Fibroblast of skin of back (primary cell): ENCODE measurements at places on chromosomes 5 and 9.
A peak's percentile ranks its signal among the peaks of the same experiment; 100 is the strongest.

- DNase-seq = peak; percentile 69
These were observed 3.1 kb downstream of the ANXA2R start for GRCh38 chr5:43036856-43037635.

- peak; percentile 7 for DNase-seq
These were observed at the start of gene ANKRD34B for GRCh38 chr5:80569961-80570786. ANKRD34B (minus strand) TSS chr5:80570280; CDS start chr5:80560019, 10,261 bp downstream.

- no peak for DNase-seq
These were observed 3.0 kb upstream of the FAM78A start for GRCh38 chr9:131279196-131279862.

- peak; percentile 51 for DNase-seq
These were observed 727 bp downstream of the SMAD5 start for GRCh38 chr5:136133222-136133921.

DNA sequence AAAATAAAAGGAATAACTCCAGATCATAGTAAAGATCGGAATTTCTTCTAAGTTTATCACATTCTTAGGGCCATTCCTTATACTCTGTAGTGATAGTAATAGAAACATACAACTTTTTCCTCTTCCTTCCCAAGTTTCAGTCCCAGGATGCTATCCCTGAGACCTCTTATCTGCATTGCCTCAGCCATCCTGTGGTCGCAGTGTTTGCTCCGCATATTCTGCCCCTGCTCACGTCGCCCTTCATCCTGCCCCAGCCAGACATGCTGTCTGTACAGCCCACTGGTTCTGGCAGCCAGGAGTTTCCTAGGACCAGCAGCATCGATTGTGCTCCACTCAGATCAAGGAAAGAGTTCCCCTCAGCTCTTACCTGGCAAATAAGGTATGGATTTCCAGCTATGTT lies 132.7 kb upstream of the ERCC6L2 start:
- DNase-seq = no peak

- DNase-seq = no peak
These were observed 5.5 kb downstream of the KCNIP1 start for GRCh38 chr5:170509348-170509660.

GRCh38 chr5:17075236-17075635 lies 139.1 kb upstream of the MYO10 start:
- no peak for DNase-seq

GRCh38 chr9:6409811-6410210 lies 3.2 kb upstream of the UHRF2 start:
- DNase-seq = no peak

DNA sequence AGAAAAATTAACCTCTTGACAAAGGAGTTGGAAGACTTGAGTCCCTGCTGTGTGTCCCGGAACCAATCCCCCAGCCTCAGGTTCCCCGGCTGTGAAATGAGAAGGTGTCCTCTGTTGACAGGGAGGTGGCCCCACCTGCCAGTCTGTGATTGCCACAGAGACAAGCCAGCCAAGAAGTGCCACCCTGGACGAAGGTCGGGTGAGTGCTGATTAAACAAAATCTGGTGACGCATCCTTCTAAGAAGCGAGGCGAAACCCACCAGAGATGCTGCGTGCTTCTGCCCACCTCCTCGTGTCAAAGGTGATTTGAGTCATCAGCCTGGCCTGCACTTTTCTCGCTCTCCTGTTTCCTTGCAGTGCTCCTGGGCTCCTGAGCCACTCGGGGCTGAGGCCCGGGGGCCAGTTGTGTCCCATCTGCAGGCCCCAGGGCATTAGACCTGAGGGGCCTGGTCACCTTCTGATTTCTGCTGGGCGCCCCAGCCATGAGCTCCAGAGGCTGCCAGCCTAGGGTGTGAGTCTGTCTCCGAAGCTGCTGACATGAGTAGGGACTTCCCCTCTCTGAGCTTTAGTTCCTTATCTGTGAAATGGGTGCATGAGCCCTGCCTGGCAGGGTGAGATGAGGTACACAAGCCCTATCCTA lies 28.7 kb downstream of the NEK6 start:
- peak; percentile 51 for DNase-seq
